ENCODE measurements at places on chromosomes 3 and 15.

- no peak for DNase-seq
Measured at GRCh38 chr15:83206526-83207008, 1.1 kb downstream of the HDGFL3 start.

GRCh38 chr15:73902121-73903020, 23.9 kb upstream of the LOXL1 start:
- no peak for DNase-seq

- DNase-seq: no peak
Measured at GRCh38 chr15:76038512-76038911, 21.3 kb upstream of the TMEM266 start.

- DNase-seq: no peak
Measured at GRCh38 chr3:125386811-125387210, 11.7 kb upstream of the ZNF148 start.

- DNase-seq: no peak
Measured at GRCh38 chr3:184603151-184604030, 41.8 kb downstream of the EPHB3 start.

- no peak for DNase-seq
Measured at GRCh38 chr3:134211797-134212196, 38.9 kb downstream of the RYK start.

DNA sequence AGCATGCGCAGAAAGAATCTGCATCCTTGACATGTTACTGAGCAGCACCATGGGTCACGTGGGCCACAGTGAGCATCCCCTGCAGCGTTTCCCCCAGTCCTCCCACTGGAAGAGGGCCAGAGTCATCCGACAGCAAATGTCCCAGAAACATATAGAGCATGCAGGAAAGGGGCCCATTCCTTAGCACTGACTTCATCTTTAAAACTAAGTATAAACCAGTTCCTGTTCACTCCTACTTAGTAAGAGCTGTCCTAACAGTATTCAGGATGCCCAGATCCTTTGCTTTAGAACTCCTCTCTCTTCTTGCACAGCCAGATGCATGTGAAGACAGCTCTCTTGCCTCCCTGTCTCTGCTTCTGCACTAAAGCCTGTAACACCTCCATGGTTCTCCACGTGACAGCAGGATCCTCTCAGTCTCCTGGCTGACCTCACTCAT, 79.3 kb upstream of the OXTR start:
- DNase-seq: no peak

DNA sequence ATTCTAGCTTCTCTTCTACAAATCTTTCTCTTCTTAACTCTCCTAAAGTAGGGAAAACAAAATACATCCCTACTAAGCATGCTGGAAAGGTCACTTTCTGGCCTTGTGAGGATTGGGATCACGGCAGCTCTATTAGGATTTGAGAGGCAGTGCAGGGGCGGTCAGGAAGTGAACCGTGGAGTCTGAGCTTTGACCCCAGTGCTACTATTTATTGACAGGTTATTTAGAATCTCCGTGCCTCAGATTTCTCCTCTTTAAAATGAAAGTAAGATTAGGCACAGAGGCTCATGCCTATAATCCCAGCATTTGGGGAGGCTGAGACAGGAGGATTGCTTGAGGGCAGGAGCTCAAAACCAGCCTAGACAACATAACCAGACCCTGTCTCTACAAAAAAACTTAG, 42.0 kb upstream of the CHRM5 start:
- no peak for DNase-seq

Measured in CD8-positive, alpha-beta T cell (primary cell).